Stimulated activated naive CD4-positive, alpha-beta T cell treated with Interleukin-2 at 50 U/mL for 16 hours (primary cell): ENCODE measurements at places on chromosomes 5 and 9.

DNA sequence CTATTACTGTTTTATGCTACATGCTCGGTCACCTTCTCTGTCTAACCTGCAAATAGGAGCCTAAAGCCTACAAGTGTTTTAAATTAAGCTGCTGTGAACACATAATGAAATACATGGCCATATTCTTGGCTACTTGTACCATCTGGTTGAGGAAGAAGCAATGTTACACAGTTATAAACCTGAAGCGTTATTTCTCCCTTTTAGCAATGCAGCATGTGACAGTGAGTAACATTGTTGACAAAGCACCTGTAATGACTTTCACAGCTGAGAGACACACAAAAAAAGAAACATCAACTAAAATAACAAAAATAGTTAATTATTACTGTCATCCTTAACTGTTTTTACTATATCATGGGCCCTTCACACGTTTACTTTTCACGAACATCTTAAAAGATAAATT, 146.9 kb downstream of the RORB start:
- no peak for DNase-seq

GRCh38 chr5:6108540-6108848, 269.9 kb downstream of the MED10 start:
- no peak for DNase-seq

- no peak for DNase-seq
Observed at GRCh38 chr9:124695280-124695890, 75.7 kb downstream of the NR6A1 start.

DNA sequence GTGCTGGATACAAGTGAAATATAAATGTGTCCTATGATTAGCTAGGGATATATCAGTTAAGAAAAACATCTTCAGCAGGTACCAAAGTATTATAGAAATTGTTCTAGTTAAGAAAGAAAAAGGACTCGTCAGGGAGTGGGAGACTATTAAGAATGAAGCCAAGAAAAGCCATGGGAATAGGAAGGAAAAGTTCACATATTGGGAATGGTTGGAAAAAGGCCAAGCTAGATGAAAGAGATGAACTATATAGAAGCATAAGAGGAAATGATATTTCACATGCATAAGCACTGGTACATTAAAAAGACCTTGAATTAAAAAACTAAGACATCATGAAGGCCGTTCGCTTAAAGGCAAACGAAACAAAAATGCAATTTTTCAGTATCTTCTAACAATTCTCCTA, 237.7 kb downstream of the ADAMTS6 start:
- no peak for DNase-seq

- no peak for DNase-seq
Observed at GRCh38 chr5:4758996-4759395, 381.1 kb upstream of the ADAMTS16 start.

DNA sequence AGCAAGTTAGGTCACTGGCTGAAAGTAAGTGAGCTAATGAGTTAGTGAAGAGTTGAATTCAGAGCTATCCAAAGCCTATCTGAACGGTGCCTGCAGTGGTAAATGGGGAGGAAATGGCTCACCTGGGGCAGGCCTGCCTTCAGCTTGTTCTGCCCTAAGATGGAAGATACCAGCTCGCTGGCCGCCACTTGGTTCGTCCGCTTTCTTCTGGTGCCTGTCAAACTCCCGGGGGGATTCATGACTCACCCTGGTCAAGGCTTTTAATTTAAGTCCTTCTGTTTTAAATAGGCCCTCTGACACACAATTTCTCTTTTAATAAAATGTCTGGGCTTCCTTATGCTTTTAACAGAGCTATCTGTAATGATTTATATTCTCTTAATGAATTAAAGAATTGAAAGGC, 78.8 kb downstream of the CFAP90 start:
- no peak for DNase-seq

GRCh38 chr9:136990242-136990911, 1.8 kb upstream of the PAXX start:
- no peak for DNase-seq

- no peak for DNase-seq
Observed at GRCh38 chr5:83715236-83716065, 5.2 kb downstream of the HAPLN1 start.

DNA sequence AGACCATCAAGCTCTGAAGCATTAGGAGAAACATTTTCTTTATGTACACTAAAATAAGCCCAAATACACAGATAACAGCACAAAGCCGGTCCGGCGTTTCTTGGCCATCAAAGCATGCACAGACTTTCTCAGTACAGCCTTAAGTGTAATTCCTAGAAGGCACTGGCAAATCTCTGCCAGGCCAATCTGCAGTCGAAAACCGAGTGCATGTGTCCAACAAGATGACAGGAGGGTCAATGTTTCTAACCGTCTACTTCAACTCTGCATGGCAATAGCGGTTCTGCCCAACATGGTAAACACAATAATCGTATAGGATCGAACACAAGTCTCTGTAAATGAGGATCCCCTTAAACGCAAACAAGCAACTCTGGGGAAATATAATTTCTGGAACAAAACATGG, 1.1 kb downstream of the ARL15 start:
- no peak for DNase-seq

- no peak for DNase-seq
Observed at GRCh38 chr9:18441261-18441660, 32.7 kb upstream of the ADAMTSL1 start.

DNA sequence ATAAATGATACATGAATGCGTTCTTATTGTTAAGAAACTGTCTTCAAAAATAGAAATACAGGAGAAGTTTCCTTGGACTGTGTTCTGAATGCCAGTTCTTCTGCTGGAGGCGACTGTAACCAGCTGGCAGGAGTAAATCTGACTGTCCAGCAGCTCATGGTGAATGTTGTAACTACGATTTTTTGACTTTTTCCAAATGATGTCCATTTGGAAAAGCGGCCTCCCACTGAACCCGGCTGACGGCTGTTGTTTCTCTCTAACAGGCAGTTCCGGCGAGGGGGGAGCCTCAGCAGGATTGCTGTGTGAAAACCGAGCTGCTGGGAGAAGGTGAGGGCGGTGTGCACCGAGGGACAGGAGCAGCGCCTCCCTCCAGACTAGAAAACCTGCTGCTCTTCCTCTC, 91.9 kb downstream of the EHMT1 start:
- no peak for DNase-seq

DNA sequence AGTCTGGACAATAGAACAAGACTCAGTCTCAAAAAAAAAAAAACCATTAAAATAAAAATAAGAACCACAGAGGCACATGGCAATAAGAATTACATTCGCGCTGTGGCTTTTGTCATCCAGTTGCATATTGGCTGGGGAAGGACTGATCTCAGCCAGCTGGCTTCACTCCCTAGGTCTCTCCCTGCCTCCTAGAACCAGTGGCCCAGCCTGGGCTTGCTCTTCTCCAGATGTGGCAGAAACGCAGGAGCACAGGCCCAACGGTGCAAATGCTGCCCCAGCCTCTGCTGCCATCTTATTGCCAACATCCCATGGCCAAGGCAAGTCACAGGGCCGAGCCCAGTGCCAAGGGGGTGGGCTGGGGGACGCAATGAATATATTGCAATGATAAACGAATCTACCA, 37.0 kb downstream of the NKX2-5 start:
- no peak for DNase-seq

- DNase-seq, result no peak
Observed at GRCh38 chr5:101535626-101536025, 632.5 kb upstream of the ST8SIA4 start.

GRCh38 chr9:37284636-37285035, 137.9 kb upstream of the GRHPR start:
- no peak for DNase-seq

GRCh38 chr5:103669615-103670014, 107.0 kb upstream of the NUDT12 start:
- DNase-seq, result no peak

DNA sequence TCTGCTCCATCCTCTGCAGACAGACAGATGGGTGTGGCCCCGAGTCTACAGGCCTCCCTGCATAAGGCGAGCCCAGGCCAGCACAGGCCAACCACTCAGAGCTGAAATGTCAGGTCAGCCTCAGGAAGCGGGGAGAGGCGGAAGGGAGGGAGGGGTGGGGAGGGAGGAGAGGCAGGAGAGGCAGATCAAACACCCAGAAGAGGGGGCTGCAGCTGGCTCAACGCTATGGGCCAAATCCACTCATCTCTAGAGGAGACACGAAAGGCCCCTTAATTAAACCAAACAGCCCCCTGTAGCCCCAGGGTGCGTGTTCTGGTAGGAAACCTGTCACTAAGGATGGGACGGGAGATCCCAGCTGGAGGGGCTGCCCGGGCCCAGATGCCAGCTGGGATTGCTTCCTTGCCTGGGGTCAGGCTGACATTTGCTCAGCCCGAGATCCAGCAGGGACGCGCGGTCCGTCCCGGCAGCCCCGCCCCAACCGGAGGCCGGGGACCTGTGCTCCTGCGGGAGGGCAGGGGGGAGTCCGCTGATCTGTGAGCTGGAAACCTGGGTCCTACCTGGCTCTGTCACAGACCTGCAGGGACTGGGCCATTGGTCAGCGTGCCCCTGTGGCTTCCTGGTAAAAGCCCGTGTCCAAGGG, 97.2 kb upstream of the SARDH start:
- DNase-seq, result no peak

DNA sequence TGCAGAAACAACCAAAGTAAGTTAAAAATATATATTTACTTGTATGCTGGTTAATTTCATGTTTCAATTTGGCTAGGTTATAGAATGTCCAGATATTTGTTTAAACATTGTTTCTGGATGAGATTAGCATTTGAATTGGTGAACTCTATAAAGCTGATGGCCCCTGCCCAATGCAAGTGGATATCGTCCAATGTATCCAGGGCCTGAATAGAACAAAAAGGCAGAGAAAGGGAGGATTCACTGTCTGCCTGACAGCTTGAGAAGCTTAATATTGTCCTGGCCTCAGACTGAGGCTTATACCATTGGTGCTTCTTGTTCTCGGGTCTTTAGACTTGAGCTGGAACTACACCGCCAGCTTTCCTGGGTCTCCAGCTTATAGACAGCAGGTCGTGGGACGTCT, 446.7 kb upstream of the ACTBL2 start:
- DNase-seq, result no peak

DNA sequence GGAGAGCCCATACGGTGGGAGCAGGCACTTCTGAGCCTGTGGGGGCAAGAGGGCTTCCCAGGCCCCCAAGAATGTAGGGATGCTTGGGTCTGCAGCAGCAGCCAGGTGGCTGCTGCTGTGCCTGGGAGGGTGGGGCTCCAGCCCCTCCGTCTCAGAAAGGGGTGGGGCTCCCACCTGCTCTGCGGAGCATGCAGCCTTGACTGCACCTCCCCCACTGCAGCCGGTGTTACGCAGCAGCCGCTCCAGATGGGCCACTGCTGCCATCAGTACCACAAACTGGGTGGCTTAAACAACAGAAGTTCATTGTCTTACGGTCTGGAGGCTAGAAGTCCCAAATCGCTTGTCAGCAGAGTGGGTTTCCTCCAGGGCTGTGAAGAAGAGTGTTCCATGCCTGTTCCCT, 365.5 kb downstream of the TMEM38B start:
- no peak for DNase-seq

- DNase-seq, result no peak
Observed at GRCh38 chr9:35844628-35845270, 15.7 kb downstream of the TMEM8B start.

DNA sequence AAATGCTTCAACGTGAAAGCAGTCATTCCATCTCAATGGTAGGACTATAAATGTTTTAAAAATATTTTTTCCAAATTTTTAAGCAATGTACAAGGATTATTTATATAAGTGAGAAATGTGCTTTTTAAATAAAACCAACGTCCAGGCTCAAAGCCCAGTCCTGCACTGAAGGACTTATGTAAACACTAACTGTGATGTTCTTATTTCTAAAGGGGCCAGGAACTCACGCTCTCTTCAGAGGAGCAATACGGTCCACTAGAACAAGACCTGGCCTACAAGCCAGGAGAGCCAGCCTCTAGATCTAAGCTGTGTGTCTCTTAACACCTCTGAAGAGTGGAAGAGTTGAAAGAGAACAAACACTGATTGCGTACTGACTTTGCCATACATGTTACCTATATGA, 12.1 kb downstream of the TTLL11 start:
- no peak for DNase-seq

DNA sequence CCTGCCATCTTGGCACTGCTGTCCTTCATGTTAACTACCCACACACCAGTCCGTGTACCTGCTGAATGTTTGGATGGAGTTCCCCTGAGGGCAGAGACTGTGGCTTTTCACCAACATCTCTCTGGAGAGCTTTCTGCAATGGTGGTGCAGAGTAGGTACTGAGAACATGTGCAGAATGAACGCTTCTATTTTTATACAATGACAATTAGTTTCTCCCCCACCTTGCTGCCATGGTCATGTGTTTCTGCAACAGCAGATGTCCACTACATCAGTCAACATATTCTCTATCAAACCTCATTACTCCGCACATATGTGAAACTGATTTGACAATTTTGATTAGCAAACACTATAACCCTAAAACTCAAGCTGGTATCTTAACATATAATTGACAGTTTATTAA, 14.5 kb downstream of the PTCH1 start:
- no peak for DNase-seq
